ENCODE measurements at places on chromosomes 1 and 21.
A peak's percentile ranks its signal among the peaks of the same experiment; 100 is the strongest.

- DNase-seq = no peak
Observed at GRCh38 chr1:239386453-239387303, at the start of gene CHRM3. CHRM3 (plus strand) TSS chr1:239386568; CDS start chr1:239907452, 520,884 bp downstream.

DNA sequence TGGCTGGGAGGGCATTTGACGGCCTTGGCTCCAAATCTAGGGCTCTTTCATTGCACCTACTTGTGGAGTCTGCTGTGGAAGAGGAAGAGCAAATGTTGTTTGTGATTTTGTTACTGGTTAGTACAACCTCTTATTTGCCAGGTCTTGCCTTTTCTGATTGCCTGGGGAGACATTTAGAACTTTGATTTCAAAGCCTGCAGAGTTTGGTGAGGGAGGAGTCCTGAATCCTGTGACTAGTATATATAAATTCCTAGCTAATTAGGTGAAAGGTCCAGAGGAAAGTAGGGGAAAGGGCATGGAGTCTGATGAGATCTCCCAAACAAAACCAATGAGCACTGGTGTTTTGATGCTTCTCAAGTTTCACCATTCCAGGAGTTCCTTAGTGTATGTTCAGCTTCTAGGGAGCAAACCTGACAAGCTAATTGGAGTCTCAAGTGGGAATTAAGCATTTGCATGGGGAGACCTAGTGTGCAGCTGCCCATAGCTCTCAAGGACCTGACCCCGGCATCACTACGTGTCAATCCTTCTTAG lies 5.1 kb upstream of the HMGCS2 start:
- DNase-seq = no peak

- no peak for DNase-seq
Observed at GRCh38 chr1:241857131-241857530, 9.1 kb downstream of the EXO1 start.

DNA sequence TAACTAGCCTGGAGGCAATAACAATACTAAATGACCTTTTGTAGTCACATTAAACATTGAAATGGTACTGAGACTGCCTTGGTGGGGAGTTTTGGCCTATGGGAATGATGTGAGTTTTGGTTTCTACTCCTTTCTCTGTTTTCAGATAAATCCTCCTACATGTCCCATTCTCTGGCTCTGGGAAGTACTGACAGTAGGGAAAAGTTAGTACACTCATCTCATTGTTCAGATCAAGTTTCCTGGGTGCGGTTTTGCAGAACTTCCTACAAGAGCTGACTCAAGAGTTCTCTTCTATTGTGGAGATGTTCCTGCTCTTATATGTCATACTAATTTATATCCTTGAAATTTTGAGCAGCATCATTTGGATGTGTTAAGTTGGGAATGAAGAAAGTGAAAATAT lies 74.2 kb upstream of the MACF1 start:
- no peak for DNase-seq

DNA sequence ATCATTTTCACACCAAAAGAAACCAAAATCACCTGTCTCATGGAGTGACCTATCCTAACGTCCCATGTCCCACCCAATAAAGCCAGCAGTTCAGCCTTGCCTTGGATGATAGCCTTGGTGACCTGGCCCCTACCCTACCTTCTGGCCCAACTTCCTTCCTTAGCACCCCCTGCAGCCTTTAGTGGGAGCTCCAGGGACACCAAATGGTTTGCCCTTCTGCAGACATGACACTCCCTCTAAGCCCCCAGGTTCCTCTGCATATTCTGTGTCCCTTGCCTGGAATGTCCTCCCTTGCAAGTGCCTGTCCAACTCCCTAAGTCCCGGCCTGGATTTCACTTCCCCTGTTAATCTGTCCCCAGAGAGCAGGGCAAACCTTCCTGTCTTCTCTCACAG lies 2.2 kb downstream of the SLFNL1 start:
- DNase-seq = peak; percentile 23

DNA sequence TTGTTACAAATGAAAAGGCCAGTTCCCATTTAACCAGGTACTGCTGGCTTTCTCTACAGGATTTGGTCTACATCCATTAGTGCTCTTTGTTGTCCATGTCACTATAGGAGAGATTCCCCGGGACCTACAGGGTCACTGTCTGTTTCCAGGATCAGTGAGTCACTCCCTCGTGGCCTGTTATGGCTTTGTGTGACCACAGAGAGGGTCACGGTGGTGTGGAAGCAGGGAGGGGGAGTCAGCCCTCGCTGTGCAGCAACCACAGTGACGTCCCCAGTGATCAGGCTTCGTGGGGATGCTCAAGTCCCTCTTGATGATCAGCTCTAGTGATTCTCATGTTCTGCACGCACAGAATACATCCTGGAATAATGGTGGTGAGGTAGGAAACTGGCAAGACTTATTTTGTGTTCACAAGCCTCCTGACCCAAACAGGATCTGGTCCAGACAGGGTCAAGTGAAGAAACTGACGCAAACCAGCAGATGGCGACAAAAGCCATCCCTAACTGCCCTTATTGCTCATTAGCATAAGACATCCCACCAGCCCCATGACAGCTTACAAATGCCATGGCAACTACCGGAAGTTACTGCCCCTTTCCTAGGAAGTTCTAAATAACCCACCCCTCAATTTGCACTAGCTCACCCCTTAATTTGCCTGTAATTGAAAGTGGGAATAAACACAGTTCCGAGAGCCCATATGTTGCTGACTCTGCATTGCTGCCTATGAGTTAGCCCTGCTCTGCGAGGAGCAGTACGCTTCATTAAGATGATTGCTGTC lies 98.5 kb downstream of the DISC1 start:
- peak; percentile 83 for DNase-seq

- no peak for DNase-seq
Observed at GRCh38 chr1:2099886-2100779, 49.9 kb downstream of the PRKCZ start.

DNA sequence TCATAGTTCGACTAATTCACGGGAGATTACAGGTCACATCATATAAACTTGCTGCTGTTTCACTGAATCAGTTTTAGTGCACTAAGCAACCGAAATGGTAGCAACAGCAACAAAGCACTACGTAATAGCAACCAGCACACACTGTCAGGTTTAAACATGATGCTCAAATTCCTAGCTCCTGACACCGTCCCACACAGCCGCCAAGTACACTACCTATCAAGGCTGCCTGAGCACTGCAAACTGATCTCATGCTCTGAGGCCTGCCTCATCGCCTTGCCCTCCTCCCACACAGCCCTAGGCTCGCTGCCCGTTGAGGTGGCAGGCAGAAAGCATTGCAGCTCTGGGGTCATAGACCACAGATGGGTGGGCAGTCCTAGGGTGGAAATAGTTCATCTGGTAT lies 12.4 kb downstream of the LAMC2 start:
- peak; percentile 22 for DNase-seq

- no peak for DNase-seq
Observed at GRCh38 chr1:235974616-235975015, 90.3 kb downstream of the NID1 start.

DNA sequence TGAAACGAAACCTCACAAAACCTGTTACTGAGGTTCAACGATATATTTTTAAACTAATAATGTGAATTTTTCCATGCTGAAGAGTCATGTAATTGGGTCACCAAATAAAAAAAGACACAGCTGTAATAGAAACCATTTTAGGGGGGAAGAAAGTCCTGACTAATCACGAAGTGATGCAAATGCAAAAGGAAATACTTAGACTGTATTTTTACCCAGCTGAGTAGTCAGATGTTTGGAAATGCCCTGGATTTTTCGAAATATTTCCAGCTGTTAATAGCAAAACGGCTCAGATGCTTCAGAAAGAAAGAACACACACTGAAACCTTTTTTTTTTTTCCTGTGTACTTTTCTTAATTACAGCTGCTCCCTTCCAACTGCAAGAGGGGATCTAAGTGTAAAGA lies 210.3 kb downstream of the SETD4 start:
- no peak for DNase-seq

- DNase-seq = no peak
Observed at GRCh38 chr1:191620883-191621282, 537.4 kb upstream of the RGS18 start.
